ENCODE measurements at places on chromosomes 6 and 20.

DNA sequence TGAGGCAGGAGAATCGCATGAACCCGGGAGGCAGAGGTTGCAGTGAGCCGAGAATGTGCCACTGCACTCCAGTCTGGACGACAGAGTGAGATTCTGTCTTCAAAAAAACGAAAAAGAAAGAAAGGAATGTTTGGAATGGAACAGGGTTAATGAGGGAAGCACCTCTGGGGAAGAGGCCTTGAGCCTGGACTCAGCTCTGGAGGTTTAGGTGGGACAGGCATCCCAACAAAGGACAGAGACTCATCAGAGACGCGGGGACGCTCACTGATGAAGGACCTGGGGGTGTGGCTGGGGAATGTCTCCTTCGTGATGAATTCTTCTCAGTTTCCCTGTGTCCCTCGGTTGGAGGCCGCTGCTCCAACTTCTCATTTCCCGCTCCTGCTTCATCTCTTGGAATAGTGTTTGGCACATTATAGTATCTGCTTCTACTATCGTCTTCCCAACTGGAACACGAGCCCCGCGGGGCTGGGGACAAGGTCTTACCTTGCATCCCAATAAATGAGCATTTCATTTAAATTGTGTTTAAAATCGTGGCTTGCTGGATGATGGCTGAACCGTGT lies 27.6 kb downstream of the KIF25 start:
- DNase-seq, result no peak

GRCh38 chr20:48818481-48818987 lies 9.3 kb downstream of the PREX1 start:
- DNase-seq, result peak; percentile 55

- DNase-seq, result no peak
Measured at GRCh38 chr6:129875610-129876520, 14.8 kb upstream of the TMEM244 start.

GRCh38 chr6:28770732-28771131 lies 153.1 kb downstream of the TRIM27 start:
- no peak for DNase-seq

- peak; percentile 32 for DNase-seq
Measured at GRCh38 chr6:151004383-151005024, 139.0 kb downstream of the MTHFD1L start.

GRCh38 chr6:35083507-35083906 lies 57.6 kb downstream of the TCP11 start:
- peak; percentile 27 for DNase-seq

DNA sequence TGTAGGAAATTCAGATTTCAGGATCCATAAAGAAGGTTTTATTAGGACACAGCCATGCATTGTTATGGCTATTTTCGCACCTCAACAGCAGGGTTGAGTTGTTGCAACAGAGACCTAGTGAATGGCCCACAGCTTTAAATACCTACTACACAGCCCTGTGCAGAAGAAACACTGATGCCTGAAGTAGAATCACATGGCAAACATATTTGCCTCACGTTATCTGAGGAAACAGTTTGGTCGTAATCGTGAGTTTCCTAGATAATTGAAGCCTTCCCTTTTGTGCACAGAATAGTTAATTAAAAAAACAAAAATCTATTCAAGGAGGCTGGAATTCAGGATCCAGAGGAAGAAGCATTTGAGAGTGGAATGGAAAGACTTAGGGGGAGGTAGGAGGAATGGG lies 55.1 kb downstream of the GCNT2 start:
- no peak for DNase-seq

GRCh38 chr20:58251979-58252591 lies 23.6 kb upstream of the ANKRD60 start:
- DNase-seq, result no peak

- DNase-seq, result no peak
Measured at GRCh38 chr20:41592516-41593216, 25.5 kb downstream of the CHD6 start.

- no peak for DNase-seq
Measured at GRCh38 chr6:24529985-24530384, 35.2 kb downstream of the ALDH5A1 start.

DNA sequence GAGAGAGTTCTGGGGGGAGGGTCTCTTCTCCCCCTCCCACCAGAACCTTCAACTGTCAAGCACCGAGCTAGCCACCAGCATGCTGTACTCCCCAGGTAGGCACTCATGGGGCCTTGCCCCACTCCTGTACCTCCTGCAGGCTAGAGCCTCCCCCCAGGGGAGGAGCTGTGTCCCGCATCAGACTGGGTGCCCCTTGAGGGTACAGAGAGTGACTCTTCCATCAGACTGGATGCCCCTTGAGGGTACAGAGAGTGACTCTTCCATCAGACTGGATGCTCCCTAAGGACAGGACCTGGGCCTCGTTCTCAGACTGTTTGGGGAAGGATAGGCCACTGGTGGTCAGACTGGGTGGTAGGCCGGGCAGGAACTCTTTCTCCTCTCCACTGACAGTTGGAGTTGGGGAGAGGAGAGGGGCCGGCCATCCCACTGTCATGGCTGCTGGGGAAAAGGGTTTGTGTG lies at the start of gene CAPN11:
TSS of gene CAPN11 (plus strand) at position 51 of the 459 bp plus-strand sequence. CDS start at position 80, 29 bp downstream.
- DNase-seq, result no peak

- DNase-seq, result no peak
Measured at GRCh38 chr20:61569825-61570224, 317.8 kb downstream of the CDH4 start.

DNA sequence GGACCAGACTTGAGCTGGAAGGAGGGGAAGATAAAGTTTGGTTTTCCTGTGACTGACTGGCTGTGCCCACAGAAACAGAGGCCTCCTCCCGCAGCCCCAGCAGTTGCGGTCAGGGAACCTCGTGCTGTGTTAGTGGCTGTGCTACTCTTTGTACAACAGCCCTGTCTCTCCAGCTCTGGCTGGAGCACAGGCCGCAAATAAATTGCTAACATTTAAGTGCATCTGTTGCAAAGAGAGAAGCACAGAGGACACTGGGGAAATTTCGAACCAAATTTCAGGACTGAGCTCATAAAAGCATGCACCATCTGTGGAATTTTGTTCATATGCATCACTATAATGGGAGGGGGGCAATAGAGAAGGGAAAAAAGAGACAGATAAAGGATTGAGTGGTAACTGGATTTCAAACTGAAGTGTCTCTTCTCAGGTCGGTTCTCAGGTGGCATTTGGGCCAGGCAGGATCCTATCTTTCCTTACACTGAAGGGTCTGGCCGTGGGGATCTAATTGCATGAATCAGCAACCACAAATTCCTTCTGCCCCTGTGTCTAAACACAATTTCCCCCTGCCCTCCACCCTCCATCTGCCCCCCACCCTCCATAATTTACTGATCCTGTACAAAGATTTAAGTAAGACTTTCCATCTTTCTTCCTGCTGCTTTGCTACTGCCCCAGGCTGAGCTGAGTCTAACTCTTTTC lies 88.9 kb upstream of the ATXN1 start:
- no peak for DNase-seq

- no peak for DNase-seq
Measured at GRCh38 chr6:95280686-95281273, 296.6 kb upstream of the MANEA start.

DNA sequence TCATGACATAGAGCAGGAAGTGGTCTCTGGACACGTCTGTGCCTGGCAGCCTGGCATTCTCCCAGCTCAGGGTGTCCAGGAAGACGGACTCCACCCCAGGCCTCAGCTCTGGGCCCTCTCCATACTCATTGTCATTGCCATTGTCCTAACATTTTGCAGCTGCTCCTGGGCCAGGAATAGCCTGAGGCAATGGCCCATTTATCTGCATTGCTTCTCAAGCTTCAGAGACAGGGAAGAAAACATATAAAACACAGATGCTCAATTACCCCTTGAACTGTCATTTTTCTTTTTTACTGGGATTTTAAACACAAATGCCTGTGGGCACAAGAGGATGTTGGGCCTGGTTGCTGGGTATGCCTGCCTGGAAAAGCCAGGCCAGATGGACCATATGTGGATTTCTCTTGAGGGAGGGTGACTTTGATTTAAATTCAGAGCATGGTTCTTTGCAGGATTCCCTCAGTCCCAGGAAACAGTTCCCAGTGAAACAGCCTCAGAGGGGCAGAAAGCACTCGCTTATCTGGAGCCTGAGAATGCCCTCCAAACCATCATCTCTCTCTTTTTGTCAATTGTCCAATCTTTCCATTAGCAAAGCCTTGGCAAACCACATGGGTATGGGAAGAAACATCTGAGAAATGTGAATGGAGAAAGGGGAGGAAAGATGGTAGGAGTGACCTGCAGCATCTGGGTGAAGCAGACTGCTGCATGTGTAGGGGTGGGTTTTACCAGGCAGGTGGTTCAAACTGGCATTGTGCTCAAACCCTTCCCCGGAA lies 17.9 kb downstream of the LAMP5 start:
- no peak for DNase-seq

DNA sequence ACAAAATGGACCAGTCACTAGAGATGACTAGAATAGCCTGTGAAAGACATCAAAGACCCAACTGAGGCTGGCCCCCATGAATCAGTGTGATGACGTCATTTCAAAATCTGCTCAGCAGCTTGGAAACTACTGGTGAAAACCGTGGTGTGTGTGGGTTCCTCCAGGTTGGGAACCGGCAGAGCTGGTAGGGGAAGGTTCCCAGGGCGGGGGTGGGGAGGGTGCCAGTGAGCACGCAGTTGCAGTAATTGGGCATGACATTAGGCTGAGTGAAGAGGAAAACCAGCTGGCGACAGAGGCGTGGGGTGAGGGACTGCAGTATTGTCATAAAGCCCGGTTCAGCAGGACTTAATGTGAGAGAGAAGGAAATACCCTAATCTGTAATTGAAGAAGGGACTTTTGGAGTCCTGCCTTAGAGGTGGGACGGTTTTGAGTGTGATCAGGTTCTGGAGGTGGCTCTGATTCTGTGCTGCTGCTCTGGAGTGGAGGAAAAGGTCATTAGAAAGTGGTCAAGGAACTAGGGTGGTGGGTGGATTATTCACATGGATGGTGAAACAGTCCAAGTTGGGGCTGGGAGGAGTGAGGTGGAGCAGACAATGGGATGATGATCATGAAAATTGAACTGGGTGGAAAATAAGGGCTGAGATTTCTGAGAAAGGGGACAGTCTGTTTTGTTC lies 52.0 kb upstream of the MTHFD1L start:
- peak; percentile 76 for DNase-seq

DNA sequence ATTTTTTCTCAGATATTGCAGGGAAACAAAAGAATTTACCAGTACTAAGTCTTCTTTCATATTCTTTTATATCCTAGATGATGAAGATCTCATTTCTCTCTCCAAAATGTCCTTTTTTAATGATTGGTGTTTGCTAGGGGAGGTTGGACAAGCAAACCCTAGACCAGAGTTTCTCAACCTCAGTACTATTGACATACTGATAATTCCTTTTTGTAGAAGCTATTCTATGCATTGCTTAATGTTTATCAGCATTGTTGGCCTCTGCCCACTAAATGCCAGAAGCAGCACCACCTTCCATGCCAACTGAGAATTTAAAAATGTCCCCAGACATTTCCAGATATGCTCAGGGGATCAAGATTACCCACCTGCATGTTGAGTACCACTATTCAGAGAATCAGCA lies 14.4 kb upstream of the TFAP2B start:
- DNase-seq, result no peak

- DNase-seq, result no peak
Measured at GRCh38 chr6:42101186-42101657, 41.2 kb downstream of the C6orf132 start.

DNA sequence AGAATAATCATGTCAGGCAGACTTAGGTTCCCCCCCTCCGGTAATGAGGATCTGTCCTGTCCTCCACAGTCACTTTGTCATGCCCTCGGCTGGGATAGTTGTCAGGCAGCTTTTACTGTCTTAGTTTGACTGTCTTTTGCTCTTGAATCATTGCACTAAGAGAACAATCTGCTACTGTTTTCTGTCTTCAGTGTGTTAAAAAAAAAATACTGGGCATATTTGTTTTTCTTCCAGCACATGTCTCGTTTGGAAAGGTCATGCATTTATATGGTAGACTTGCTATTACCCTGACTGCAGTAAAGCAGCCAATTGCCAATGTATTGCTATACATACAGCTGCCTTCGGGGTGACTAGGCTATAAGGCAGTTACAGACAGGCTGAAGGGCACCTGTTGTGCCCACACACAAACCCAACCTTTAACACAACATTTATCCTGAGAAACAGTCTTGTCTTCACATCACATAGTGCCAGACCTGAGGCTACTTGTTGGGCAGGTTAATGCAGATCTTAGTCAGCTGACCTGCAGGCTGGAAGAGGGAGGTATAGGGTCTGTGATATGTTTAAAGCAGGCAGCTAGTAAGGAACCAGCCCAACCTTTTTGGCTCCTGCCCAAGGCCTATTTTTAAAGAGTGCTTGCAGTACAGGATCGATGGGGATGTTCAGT lies 26.7 kb downstream of the ARFGEF3 start:
- no peak for DNase-seq

- DNase-seq, result no peak
Measured at GRCh38 chr6:158311626-158312025, 639 bp upstream of the TULP4 start.

GRCh38 chr6:169902070-169902469 lies 150.6 kb downstream of the ERMARD start:
- no peak for DNase-seq

- DNase-seq, result no peak
Measured at GRCh38 chr20:10523443-10523842, 88.3 kb downstream of the SLX4IP start.

- no peak for DNase-seq
Measured at GRCh38 chr6:38400764-38401163, 239.0 kb downstream of the BTBD9 start.

GRCh38 chr6:21597801-21598673 lies 4.5 kb downstream of the SOX4 start:
- DNase-seq, result no peak

- no peak for DNase-seq
Measured at GRCh38 chr20:32206760-32207625, 550 bp downstream of the PLAGL2 start.

DNA sequence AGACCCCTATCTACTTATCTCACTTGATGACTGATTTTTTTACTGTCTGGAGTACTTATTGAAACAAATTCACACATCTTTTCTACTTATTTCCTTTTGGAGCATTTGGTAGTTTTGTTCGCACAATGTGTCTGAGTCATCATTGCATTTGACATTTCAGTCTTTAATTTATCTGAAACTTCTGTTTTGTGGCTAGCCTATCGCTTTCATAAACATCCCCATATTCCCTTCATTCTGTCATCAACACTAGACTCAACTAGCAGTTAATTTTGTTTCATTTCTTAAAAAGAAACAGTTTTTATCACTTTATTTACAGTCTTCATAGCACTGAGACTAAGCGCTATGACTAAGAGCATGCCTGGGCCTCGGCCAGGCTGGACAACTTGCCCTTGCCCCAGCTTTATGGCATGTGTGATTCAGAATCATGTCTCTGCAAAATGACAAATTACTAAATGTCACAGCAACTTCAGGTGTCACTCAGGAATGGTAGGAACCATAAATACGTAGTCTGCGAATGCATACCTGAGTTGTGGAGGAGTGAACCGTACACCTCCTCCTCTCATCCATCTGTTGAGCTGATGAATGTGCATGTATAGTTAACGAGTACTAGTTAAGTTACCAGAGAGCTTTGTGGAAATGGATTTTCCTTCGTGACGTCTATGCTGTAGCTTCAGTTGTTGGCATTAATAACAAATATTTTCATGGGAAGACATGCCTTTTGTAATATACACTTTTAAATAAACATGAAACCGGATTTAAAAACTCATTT lies 16.2 kb downstream of the L3MBTL3 start:
- DNase-seq, result no peak

All from GM13976 (cell line).